ENCODE measurements at places on chromosomes 3 and 15.

DNA sequence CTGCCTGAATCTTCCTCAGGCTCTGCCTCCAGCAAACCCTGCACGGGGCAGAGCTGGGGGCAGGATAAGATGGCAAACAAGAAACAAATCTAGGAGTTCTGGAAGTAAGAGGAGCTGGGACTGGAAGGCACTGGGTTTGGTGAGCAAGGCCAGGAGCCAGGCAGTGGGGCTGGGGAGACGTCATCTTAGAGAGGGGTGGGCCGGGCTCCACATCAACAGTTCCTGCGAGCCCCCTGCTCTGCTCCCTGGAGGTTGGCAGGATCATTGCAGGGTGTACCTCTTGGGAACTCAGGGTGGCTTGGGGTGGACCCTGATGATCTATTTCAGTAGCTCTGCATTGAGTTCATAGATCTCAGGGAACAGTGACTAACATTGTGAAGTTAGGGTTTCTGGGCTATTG, 87.3 kb upstream of the PRR23E start:
- no peak for DNase-seq

GRCh38 chr15:54307252-54307902, 329.1 kb downstream of the UNC13C start:
- DNase-seq = no peak

DNA sequence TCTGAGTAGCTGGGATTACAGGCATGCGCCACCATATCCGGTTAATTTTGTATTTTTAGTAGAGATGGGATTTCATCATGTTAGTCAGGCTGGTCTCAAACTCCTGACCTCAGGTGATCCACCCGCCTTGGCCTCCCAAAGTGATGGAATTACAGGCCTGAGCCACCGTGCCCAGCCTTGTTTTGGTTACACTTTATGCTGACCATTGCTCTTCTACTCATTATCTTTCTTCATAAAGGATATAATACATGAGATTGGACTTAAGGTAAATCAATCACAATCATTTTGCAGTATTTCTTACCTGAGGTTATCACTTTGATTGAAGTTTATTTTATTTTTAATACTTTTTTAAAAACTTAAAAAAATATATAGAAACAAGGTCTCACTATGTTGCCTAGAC, 2.2 kb upstream of the LEO1 start:
- no peak for DNase-seq

- DNase-seq = no peak
Observed at GRCh38 chr3:150928234-150928633, 23.0 kb upstream of the MINDY4B start.

DNA sequence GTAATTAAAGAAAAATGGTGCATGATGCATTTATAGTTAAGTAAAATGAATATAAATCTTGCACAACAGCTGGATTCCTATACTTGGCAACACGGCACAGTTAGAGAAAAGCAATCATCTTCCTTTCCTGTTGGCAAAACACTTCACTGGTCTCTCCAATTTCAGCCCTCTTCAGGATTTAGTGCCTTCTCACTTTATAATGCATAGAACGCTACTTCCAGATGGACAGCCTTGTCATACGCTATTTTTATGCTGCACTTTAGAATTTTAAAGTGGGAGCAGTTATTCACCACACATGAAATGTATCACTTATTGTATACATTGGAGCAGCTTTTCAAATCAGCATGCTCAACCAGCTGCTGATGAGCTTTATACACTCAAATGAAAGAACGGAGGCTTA, 194.4 kb upstream of the GBE1 start:
- no peak for DNase-seq

DNA sequence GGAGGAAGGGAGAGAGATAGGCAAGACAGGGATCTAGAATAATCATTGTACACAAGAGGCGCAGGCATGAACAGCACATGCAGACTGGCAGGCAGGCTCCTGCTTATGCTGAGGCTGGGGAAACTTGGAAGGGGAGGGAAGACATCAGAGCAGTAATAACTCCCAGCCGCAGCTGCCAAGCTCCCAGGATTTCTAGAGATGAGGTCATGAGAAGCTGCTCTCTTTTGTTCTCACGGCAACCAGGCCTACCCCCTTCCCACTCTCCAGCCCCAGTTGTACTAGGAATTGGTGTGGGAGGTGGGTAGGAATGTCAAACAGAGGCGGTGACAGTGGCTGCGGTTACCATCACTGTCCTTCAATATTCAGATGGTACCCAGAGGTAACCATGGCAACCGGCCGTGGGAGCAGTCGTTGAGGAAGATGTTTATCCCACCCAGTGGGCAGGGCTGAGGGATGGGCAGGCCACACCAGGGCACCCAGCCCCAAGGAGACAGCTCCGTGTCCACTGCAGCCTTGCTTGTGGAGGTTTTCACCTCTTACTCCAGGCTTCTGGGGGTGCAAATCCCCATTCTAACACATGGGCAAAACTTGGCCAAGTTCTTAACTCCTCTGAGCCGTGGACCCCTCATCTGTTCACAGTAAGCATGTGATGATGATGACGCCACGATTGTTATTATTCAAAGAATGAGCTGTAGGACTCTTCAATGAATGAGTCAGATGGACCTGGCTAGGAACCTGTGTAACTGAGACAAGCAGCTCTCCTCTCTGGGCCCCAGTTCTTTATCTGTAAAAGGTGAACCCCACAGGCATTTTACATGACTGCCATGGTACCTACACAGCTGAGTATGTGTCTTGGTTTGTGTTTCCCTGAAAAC, 360.8 kb upstream of the PROK2 start:
- DNase-seq = peak; percentile 94

DNA sequence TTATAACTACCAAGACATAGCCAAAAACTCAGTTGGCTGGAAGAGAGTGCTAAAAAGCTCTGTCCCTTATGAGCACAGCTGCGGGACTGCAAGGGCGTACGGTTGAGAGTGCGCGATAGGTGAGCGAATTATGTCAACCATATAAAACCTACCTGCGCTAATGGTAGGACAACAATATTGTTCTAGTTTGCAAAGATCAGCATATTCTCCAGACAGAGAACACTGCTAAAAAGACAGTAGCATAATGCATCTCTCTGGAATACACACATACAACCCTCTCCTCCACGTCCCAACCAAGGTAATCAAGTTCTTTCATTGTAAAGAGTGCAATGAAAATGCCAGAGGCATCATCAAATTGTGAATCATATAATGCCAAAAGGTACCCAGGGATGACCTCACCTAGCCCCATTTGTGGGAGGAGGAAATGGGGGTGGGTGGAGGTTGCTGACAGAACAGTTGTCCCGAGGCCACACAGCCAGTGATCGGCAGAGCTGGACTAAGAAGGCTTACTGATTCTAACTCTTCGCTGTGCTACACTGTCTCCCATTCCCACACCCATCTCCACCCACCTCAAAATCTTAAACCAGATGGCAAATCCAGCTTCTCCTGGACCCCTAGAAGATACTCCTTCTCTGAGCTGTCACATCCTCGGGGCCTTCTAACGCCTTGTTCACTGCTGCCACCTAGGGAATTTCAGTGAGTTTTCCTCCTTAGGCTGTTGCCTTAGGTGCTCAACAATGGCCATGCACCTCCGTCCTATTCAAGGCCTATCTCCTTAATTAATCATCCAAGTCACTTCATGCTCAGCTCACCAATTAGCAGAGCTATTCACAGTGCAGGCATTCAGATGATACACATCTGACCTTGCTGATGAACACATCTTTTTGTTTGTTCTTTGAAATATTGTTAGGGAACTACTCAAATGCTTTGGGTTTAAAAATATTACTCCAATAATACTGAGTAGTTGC, 60.7 kb downstream of the RPL22L1 start:
- peak; percentile 86 for DNase-seq

- no peak for DNase-seq
Observed at GRCh38 chr3:37479981-37480380, 305.6 kb upstream of the LRRFIP2 start.

DNA sequence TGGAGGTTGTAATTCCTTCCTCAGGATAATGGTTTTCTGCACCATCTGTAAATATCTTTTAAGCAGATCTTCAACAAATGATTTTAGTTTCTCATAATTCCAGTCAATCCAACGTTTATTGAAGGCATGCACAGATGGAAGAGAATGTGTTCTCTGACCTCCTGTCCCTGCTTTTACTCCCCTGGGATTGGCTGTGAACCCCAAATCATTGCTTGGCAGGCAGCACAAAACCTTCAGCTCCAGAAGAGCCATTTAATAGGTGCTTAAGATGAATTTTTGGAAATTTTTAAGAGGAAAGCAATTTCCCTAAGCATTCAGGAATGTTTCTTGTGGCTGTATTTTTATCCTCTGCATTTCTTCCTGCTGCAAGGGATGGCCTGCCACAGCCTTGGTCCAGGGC, 25.5 kb upstream of the THSD4 start:
- DNase-seq = no peak
